ENCODE measurements at places on chromosomes 12 and 14.

GRCh38 chr12:102812344-102812743 is 104.7 kb downstream of the PAH start:
- DNase-seq = no peak

- no peak for DNase-seq
Observed at GRCh38 chr12:30823156-30823699, 68.5 kb upstream of the CAPRIN2 start.

GRCh38 chr12:97639702-97640101 is 177.1 kb downstream of the RMST start:
- DNase-seq = no peak

GRCh38 chr14:38828183-38828827 is 274.7 kb downstream of the SEC23A start:
- DNase-seq = no peak

DNA sequence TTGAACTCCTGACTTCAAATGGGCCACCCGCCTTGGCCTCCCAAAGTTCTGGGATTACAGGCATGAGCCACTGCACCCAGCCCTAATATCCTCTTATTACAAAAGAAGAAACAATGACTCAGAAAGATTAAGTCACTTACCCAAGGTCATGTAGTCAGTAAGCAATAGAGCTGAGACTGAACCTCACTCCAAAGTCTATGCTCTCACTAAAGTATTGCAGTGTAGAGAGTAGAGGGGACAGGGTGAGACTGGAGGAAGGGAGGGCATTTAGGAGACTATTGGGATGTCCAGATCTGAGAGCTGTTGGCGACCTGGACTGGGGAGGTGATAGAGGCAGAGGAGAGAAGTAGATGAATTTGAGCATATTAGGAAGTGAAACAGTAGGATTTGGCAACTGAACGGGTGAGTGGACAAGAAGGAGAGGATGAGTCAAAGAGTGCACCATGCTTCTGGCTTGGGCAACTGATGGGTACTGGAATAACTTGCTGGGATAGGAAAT is 11.8 kb downstream of the P2RX7 start:
- peak; percentile 61 for DNase-seq

DNA sequence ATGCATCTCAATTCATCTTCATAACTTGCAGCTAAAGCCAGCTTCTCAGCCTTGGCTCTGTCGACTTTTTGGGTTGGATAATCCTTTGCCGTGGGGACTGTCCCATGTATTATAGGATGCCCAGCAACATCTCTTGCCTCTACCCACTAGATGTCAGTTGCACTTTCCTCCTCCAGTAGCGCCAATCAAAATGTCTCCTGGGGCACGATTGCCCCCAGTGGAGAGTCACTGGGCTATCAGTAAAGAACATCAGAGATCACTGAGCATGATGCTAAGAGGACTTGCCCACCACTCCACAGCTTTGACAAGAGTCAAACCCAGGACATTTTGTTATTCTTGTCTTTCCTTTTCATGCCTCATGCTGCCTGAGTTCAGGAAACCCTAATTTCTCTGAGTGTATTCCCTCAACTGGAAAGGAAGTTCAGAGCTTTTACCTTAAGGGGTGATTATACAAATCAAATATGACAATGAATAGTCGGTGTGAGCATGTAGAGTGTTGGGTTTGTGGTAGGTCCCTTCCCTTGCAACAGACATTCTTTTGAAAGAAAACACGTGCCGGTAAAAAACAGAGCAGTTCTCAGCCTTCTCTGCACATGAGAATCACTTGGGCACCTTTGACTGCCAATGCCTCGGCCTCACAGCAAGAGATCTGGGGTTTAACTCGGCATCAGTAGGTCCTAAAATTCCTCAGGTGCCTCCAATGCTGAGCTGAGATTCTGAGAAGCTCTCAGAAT is 980.6 kb downstream of the VRK1 start:
- DNase-seq = no peak

- DNase-seq = no peak
Observed at GRCh38 chr14:38217553-38217952, 9.8 kb downstream of the SSTR1 start.

DNA sequence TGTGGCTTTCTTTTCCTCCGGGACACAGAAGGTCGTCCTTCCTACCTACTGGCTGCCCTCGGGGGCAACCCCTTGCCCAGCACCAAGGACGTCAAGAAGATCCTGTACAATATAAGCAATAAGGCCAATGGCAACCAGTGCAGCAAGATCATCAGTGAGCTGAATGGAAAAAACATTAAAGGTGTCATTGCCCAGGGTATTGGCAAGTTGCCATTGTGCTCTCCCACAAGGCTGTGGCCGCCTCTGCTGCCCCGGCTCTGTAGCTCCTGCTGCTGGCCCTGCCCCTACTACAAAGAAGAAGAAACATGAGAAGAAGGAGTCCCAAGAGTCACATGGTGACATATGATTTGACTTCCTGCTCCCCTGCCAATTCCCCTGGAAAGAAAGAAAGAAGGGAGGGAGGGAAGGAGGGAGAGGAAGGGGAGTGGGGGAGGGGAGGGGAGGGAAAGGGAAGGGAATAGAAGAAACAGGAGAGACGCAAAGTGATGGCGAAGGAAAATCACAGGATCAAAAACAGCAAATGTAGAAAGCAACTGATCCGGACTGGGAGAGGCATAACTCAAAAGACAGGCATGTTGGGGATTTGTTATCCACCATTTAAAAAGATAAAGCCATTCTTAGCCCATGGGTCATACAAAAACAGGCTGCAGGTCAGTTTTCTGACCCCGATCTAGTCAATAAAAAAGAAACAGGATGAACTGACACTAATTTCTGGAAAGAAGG is 61.3 kb upstream of the RESF1 start:
- no peak for DNase-seq

- peak; percentile 70 for DNase-seq
Observed at GRCh38 chr14:60064491-60065072, 27.1 kb upstream of the PCNX4 start.

- DNase-seq = no peak
Observed at GRCh38 chr12:115872919-115873357, 404.6 kb downstream of the MED13L start.

GRCh38 chr12:111574797-111575443 is 24.2 kb downstream of the ATXN2 start:
- DNase-seq = no peak

DNA sequence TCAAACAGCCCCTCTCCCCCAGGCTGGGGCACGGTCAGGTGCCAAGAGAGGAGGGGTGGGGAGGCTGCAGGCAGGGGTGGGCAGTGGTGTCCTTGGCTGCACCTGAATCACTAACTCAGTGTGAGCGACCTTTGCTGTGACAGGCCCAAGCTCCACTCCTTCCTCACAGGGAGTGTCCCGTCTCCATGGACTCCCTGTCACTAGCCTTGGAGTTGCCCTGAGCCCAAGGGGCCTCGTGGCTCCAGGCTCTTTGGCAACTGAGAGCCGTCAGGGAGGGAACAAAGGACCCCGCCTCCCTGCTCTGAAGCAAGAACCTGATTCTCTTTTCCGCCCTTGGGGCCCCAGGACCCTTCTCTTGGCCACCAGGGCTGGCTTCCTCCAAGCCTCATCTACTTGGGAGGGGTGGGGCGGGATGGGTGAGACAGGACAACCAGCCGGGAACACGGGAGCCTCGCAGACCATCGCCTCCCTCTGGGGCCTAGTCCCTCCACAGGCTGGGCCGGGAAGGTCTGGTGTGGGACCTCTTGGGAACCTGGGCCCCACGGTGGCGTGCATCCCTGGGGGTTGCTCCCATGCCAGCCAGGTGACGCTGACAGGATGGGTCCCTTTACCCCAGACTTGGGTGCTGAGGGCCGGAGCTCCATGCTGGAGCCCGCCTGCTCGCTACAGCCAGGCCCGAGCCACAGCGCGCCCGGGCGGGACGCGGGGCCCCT is 935 bp upstream of the ADSS1 start:
- DNase-seq = no peak

DNA sequence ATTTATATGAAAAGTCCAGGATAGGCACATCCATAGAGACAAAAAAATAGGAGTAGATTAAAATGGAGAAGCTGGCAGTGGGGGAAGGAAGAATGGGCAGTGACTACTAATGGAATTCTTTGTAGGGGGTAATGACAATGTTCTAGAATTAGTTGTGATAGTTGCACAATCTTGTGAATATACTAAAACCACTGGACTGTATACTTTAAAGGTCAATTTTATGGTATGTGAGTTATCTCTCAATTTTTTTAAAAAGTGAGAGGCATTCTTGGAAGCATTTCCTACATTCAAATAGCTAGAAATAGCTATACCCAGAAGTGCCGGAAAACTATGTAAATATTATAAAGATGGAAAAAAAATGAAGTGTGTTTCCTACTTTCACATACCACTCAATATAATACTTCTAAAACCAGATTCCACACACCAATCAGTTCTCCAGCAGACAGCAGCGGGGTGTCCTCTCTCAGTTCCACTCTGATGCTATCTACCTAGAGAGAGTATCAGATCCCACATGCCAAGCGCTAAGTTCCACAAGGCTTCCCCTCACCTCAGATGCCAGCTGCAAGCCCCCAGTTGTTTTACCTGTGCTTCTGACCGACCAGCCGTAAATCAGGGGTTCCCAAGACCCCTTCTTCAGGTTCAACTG is 41.7 kb upstream of the NID2 start:
- no peak for DNase-seq

DNA sequence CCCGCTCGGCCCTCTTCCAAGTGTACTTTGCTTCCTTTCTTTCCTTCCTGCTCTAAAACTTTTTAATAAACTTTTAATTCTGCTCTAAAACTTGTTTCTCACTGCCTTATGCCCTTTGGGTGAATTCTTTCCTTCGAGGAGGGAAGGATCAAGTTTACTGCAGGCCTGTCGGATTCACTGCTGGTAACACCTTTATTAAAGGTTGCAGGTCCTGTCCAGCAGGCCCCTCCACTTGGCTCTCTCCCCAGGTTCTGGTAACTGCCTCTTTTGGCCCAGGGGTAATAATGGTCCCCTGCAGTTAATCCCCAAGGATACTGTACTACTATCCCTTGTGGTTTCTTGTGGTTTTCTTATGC is 152.7 kb upstream of the EEA1 start:
- DNase-seq = no peak

GRCh38 chr12:3606128-3606527 is 115.1 kb downstream of the PRMT8 start:
- DNase-seq = no peak

GRCh38 chr14:75254381-75254822 is 24.2 kb upstream of the FOS start:
- no peak for DNase-seq

- DNase-seq = no peak
Observed at GRCh38 chr14:77052281-77053044, 24.0 kb upstream of the IRF2BPL start.

DNA sequence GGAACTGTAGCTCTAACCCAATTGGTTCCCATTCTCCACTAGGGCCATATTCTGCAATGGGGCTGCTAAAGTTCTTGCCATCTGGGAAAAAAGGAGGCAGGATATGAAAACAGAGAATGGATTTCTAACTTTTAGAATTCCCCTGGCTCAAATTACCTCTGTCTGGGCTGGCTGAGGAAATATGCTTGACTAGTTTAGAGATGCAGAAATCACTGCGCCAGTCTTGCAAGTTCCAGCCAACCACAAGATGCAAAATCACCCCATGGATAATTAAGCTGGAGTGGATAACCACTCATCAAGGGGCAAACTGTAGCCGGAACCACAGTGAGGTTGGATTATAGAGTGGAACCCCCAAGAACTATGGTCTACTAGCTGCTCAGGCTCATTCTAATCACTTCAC is 126.3 kb downstream of the RALGAPA1 start:
- DNase-seq = no peak

- DNase-seq = peak; percentile 80
Observed at GRCh38 chr14:44895716-44896115, 66.0 kb downstream of the KLHL28 start.

DNA sequence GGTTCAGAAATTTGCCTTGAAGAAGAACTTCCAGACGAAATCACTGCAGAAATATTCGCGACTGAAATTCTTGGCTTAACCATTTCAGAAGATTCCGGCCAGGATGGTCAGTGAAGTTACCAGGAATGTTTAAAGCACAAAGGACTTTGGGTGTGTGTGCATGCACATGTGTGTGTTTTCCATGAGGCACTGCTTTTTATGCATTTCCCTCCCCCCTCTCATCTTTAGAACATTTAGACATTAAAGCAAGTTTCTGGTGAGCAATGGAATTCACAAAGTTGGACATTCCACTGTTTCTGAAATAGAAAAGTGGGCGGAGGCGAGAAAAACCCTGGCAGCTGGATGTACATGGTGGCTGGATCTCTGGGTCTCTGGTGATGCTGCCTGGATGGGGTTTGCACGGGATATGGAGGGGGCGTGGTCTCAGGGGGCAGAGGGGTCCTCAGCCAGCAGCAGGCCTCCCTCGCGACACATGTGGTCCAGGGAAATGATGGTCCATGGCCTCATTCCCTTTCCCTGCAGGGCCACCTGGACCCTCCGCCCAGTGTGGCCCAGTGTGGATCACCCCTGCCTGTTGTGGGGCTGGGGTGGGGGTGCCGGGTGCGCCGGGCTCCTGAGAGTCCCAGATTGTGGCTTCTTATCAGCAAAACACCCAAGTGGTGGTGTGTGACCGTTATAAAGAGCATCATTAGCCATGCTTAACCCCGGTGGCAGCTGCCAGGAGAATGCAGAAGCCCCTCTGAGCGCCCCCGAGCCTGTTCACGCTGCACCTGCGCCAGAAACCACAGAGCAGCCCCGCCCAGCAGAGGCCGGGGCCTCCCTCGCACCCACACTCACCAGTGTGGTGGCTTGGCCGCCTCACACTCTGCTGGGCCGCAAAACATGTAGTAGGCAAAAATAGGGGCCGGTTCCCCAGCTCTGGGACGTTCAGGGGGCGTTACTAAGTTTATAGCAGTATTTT is 17.8 kb upstream of the BCL7A start:
- DNase-seq = no peak

- DNase-seq = no peak
Observed at GRCh38 chr14:104592785-104593184, 11.8 kb downstream of the TMEM179 start.

- peak; percentile 42 for DNase-seq
Observed at GRCh38 chr14:70622111-70622712, 19.5 kb upstream of the TTC9 start.

- DNase-seq = peak; percentile 75
Observed at GRCh38 chr14:50775357-50775756, 55.6 kb downstream of the NIN start.

- DNase-seq = no peak
Observed at GRCh38 chr14:100222224-100223093, 16.5 kb upstream of the YY1 start.

GRCh38 chr14:64649383-64649998 is 54.7 kb upstream of the PLEKHG3 start:
- no peak for DNase-seq

GRCh38 chr12:92518071-92518470 is 184.7 kb upstream of the PLEKHG7 start:
- DNase-seq = no peak

DNA sequence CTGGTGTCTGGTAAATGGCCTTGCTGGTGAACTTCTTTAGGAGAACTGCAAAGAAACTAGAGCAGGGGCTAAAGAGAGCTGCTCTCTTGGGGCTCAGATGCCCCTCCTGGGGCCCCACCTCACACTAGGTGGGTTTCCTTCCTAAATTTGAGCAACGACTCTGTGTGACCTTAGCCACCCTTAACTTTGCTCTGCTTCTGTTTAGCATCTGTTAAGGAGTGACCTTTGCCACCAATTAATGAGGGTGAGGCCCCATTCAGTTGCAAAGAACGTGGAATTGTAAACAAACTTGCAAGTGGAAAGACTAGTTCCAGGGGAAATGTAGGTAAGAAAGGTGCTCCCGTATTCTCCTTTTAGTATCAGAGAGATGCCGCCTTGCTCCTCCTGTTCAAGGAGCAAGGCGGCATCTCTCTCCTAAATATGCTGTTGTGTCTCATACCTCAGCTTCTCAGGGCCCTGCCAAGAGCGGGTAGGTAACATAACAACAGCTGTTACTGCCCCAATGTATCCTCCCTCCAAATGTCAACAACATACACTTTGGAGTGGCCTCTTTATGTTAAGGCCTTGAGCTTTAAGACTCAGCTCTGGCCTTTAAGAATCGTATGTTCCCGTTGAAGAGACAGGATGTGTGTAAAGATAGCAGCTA is 77.6 kb upstream of the FUT8 start:
- DNase-seq = no peak
